Activated CD4-positive, alpha-beta T cell treated with anti-CD3 and anti-CD28 coated beads for 1 hour (primary cell): ENCODE measurements at places on chromosomes 4 and X.

DNA sequence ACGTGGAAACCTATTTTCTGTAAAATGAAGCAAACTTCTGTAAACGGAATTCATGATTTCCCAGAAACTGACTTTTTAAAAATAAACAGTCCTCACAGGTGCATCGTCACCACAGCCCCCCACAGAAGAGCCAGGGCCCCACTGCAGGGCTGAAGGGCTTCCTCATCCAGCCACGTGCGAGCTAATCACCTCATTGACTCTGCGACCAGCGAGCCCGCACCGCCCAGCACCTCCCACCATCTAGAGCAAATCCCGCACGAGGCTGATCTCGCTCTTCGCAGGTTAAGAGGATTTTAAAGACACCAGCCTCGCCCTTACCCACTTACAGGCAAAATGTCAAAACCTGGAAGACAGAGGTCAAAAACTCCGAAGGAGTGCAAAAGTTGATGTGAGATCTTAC is 14.8 kb downstream of the PPP2R3B start:
- DNase-seq = no peak

DNA sequence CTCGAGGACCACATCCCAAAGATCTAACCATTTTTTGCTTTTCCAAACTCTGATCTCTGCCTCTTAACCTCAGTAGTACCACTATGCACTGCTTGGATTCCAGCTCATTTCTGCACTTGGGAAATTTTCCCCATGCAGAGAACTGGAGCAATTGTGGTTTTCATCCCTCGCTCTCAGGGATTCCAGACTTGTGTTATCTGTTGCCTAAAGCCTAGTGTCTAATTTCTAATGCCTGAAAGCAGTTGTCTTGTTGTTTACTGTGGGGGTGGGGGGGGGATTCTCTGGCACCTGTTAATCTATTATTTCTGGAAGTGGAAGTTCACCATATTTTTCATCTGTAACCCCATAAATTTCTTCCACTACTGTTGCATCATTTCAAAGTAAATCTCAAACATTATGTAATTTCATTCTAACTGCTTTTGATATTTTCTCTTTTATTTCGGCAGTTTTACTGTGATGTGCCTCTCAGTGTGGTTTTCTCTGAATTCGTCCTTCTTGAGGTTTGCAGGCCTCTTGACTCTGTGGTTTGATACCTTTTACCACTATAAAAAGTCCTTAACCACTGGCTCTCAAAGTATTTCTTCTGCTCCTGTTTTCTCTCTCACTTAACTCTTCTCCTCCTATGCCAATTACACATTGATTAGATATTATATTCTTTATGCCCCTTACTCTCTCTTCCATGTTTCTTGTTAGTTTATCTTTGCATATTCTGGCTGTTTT is 205.6 kb upstream of the EOLA2 start:
- no peak for DNase-seq

DNA sequence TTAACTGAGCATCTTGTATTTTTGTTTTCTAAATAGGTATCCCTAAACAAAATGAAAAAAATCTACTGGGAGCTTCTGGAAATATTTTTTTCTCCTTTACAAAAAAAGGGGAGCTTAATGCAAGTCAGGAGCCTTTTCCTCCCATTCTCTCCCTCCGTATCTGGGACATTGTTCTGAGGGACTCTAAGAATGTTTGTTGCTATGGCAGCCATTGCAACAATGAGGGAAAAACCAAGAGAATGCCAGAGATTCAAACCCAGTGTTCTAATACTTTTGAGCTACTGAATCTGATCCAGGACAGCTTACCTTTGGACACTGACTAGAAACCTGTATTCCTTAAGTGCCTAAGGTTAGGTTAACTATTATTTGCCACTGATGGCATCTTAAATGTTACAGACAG is 485.7 kb upstream of the HS3ST1 start:
- no peak for DNase-seq

DNA sequence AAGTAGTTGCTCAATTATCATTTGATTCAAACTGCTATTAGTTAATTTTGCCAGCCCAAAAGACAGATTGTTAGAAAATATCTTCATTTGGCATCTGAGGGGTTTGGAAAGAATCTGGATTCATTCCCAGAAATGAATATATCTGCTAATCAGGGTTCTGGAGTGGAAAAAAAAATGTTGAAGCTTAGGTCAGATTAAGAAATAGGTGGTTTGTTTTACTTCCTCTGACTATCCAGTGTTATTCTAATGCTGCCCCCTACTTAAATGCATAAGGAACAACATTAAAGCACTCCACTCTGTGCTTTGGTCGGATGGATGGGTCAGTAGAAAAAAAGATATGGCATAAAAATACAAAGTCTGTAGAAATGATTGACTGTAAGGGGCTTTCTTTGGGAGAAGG is 89.0 kb downstream of the LUZP4 start:
- DNase-seq = no peak

GRCh38 chr4:142169216-142169615 is 532.8 kb downstream of the IL15 start:
- no peak for DNase-seq
